Glutamatergic neuron (in vitro differentiated cells): ENCODE measurements at places on chromosomes 1 and 21. TPM values are rescaled to one million over a fixed set of nuclear protein-coding genes. Genes with fewer than 3 reads are reported as not detected.
A peak's percentile ranks its signal among the peaks of the same experiment; 100 is the strongest.

GRCh38 chr1:43557744-43558245 is 27.1 kb downstream of the PTPRF start:
- H3K27ac ChIP-seq: peak overlapping the region; percentile 28
- peak overlapping the region; percentile 30 for H3K4me3 ChIP-seq
- H3K4me1 ChIP-seq: peaks cover 10% of the 10 kb centered on the region
- peaks cover 5% of the 10 kb centered on the region for H3K36me3 ChIP-seq
- H3K27me3 ChIP-seq: peaks cover 7% of the 10 kb centered on the region

GRCh38 chr1:180527101-180527669 is 24.8 kb upstream of the ACBD6 start:
- no peak for DNase-seq
- no peaks in the 10 kb centered on the region for H3K27me3 ChIP-seq
- H3K4me1 ChIP-seq: peaks cover 6% of the 10 kb centered on the region
- H3K4me3 ChIP-seq: no peak overlapping the region

DNA sequence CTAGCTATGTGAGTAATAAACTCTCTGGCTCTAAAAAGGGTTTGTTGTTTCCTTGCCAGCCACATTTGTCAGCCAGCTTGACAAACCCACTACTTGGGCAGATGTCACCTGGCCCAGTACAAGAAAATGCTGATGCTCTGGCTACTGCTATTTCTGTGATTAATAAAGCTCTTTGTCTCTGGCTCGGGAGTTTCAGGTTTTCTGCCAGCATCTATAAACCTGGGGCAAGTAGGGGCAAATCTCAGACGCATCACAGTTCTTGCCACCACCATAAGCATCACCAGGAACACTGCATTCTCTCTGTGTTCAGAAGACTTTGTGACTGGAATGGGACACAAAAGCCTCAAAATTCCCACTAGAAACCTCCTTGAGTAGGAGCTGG is 2.5 kb downstream of the ITLN2 start:
- H3K36me3 ChIP-seq: no peaks in the 10 kb centered on the region
- H3K27ac ChIP-seq: no peak overlapping the region
- peaks cover 4% of the 10 kb centered on the region for H3K27me3 ChIP-seq
- no peak overlapping the region for H3K4me3 ChIP-seq

GRCh38 chr1:68777851-68778250 is 281.0 kb upstream of the DEPDC1 start:
- peaks cover 10% of the 10 kb centered on the region for H3K36me3 ChIP-seq
- H3K27me3 ChIP-seq: no peaks in the 10 kb centered on the region
- no peaks in the 10 kb centered on the region for H3K4me1 ChIP-seq
- H3K4me3 ChIP-seq: no peak overlapping the region
- DNase-seq: no peak

- no peak for DNase-seq
- no peaks in the 10 kb centered on the region for H3K27me3 ChIP-seq
Observed at GRCh38 chr1:192395211-192395610, 78.4 kb downstream of the RGS21 start.

DNA sequence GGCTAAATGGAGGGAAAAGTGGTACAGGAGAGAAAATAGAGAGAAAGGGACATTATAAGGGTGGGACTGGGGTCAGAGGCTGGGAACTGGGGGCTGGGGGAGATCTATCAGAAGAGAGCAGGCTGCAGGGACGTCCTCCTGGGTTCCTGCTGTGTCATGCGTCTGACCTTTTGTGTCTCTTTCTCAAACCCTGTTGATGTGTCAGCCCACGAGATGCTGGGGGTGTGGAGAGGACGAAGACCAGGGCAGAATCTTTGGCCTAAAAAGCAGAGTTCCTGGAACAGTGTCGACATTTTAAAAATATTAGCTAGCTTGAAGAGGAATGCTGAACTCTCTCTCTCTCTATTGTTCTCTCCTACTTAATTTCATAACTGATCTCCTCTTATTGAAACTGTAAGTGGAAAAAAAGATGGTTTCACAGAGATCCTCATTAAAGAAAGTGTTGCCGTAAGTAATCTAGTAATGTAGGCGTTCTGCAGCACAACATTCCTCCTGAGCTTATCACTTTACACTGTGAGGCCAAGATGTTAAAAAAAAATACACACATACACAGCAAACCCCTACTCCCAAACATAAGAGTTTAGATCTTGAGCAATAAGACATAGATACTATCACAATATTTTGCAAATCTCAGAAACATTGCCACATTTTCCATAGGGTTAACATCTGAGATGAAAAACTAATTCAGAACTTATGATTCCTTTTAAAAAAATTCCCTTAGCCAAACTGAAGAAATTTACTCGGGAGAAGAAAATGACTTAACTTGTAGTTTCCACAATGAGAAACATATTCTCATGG is 52.6 kb downstream of the RUNX1 start:
- H3K4me3 ChIP-seq: no peak overlapping the region
- no peak for DNase-seq
- no peak overlapping the region for H3K27ac ChIP-seq

DNA sequence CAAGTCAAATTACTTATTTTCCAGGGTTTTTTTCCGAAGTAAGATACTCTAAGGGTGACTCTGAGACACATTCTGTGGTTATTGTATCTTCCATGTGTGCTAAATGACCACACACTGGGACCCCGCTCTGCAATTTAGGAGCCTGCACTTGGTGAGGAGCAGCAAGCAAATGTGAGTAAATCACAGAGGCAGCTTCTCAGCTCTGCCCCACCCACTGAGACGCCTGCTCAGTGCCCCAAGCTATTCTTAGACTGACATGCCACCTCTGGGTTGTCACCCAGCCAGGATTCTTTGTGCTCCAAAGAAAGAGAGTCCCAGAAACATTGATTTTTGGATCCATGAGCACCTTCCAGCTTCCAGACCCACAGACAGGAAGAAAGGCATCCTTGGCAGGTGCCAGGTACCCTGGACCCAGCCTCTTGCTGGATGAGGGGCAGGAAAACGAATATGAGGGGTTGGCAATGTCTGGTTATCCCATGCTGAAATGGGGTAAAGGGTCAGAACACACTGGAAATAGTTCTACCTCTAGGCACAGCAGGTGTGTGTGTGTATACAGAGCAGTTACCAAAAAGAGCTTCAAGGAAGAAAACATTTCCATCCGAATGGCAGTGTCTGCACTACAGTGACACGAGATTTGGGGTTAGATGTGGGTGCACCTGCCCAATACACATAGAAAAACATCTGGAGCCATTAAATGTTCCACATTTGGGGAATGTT is 41.2 kb downstream of the TNR start:
- H3K27me3 ChIP-seq: peaks cover 4% of the 10 kb centered on the region
- no peaks in the 10 kb centered on the region for H3K4me1 ChIP-seq
- no peak overlapping the region for H3K27ac ChIP-seq
- DNase-seq: no peak
- H3K4me3 ChIP-seq: no peak overlapping the region

- no peaks in the 10 kb centered on the region for H3K36me3 ChIP-seq
- peaks cover 20% of the 10 kb centered on the region for H3K4me1 ChIP-seq
- no peak overlapping the region for H3K4me3 ChIP-seq
- no peak for DNase-seq
- H3K27ac ChIP-seq: no peak overlapping the region
Observed at GRCh38 chr1:215201283-215201682, 118.7 kb downstream of the KCNK2 start.

GRCh38 chr21:45818904-45819285 is 162.7 kb upstream of the COL6A1 start:
- no peak for DNase-seq
- no peaks in the 10 kb centered on the region for H3K36me3 ChIP-seq
- peaks cover 5% of the 10 kb centered on the region for H3K27me3 ChIP-seq
- H3K4me3 ChIP-seq: no peak overlapping the region

DNA sequence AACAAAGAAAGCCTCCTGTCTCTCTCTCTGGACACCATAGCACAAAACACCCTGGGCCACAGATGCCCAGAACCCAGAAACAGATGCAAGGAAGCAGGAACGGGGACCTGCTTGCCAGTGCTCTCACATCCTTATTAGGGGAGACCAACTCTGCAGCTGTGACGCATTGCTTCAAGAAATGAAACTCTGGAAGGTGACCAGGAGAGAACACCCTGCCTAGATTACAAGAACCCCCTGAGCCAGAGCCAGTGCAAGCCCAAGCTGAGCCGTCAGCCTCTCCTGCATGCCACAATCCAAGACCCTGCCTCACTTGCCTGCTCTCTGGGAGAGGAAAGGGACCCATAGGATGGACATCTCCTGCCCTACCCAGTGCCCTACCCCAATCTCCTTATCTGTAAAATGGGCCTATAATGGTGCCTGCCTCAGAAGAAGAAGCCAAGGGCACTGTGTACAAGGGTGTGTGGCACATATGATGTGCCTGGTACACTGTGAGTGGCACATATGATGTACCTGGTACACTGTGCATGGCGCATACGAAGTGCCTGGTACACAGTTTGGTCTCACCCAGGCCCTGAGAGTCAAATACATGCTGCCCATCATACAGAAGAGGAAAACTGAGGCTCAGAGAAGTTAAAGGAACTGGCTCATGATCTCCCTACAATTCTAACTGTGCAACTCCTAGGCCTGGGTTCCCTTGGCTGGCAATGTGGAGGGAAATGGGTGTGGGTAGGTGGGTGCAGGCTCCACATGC is 16.8 kb upstream of the FAM131C start:
- peaks cover 6% of the 10 kb centered on the region for H3K27me3 ChIP-seq
- no peaks in the 10 kb centered on the region for H3K4me1 ChIP-seq
- no peak overlapping the region for H3K4me3 ChIP-seq
- DNase-seq: no peak

GRCh38 chr1:18727956-18728355 is 97.3 kb downstream of the PAX7 start:
- no peak overlapping the region for H3K27ac ChIP-seq
- peaks cover 38% of the 10 kb centered on the region for H3K4me1 ChIP-seq
- DNase-seq: no peak
- H3K4me3 ChIP-seq: no peak overlapping the region
- H3K36me3 ChIP-seq: no peaks in the 10 kb centered on the region

DNA sequence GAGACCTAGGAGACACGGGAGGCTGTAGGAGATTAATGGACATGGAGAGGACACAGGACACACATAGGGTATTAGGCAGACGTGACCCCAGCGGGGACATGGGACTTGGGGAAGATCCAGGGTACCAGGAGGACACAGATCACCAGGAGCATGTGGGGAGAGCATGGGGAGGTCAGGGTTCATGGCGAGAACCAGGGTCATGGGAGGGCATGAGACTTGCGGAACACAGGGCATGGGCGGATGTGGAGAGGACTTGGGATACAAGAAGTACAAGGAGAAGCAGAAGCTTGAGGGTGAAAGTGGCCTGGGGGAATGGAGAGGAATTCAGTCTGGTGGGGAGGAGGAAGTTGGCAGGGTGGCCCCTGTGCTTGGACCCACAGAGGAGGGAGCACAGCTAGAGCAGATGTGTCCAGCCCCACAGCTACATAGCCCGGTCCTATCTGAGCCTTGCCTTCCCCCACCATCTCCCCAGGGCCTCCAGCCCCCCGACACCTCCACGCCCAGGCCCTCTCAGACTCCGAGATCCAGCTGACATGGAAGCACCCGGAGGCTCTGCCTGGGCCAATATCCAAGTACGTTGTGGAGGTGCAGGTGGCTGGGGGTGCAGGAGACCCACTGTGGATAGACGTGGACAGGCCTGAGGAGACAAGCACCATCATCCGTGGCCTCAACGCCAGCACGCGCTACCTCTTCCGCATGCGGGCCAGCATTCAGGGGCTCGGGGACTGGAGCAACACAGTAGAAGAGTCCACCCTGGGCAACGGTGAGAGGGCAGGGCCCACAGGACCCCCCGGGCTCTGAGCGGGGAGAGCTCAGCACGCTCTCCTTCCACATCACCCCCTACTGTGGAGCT is 12.1 kb downstream of the TIE1 start:
- H3K36me3 ChIP-seq: peaks cover 6% of the 10 kb centered on the region
- H3K4me3 ChIP-seq: no peak overlapping the region
- H3K4me1 ChIP-seq: peaks cover 20% of the 10 kb centered on the region
- peaks cover 7% of the 10 kb centered on the region for H3K27me3 ChIP-seq

- H3K36me3 ChIP-seq: no peaks in the 10 kb centered on the region
- no peaks in the 10 kb centered on the region for H3K27me3 ChIP-seq
- no peak overlapping the region for H3K27ac ChIP-seq
- H3K4me3 ChIP-seq: no peak overlapping the region
Observed at GRCh38 chr21:32710069-32710784, 17.6 kb downstream of the SYNJ1 start.

- H3K4me1 ChIP-seq: no peaks in the 10 kb centered on the region
- no peak overlapping the region for H3K4me3 ChIP-seq
- no peaks in the 10 kb centered on the region for H3K27me3 ChIP-seq
- no peaks in the 10 kb centered on the region for H3K36me3 ChIP-seq
- DNase-seq: no peak
Observed at GRCh38 chr1:158691907-158692306, 5.4 kb upstream of the SPTA1 start.

- peaks cover 8% of the 10 kb centered on the region for H3K36me3 ChIP-seq
- H3K27me3 ChIP-seq: no peaks in the 10 kb centered on the region
- H3K4me1 ChIP-seq: no peaks in the 10 kb centered on the region
Observed at GRCh38 chr1:43779805-43780403, 72.6 kb downstream of the ST3GAL3 start.

DNA sequence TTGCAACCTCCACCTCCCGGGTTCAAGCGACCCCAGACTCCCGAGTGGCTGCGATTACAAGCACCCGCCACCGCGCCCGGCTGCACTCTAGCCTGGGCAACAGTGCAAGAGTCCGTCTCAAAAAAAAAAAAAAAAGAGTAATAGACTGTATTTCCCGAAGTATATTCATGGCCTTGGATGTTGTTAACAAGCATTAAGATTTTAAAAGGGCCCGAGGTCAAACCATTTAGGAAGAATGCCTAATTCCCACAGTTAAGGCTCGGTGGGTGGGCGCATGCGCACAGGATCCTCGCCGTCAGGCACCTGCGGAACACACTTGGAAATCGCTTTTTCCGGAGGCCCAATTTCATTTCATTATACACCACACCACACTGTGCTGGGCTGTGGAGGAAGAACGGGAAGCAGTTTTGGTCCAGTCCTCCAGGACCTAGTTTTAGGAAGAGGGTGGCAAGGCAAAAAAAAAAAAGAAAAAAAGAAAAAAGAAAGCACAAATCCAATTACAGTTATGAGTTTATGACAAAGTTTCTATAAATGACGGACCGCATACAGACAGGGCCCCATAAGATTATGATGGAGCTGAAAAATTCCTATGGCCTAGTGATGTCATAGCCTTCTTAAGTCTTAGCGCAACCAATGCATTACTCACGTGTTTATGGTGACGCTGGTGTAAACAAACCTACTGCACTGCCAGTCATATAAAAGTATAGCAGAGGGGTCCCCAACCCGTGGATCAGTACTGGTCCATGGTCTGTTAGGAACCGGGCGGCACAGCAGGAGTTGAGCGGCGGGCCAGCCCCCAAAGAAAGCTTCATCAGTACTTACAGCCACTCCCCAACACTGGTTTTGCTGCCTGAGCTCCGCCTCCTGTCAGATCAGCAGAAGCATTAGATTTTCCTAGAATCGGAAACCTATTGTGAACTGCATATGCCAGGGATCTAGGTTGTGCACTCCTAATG is 38.2 kb downstream of the H3-3A start:
- no peak overlapping the region for H3K27ac ChIP-seq
- H3K4me3 ChIP-seq: peak overlapping the region; percentile 83
- peaks cover 5% of the 10 kb centered on the region for H3K36me3 ChIP-seq
- peaks cover 11% of the 10 kb centered on the region for H3K4me1 ChIP-seq

Gene SKI
- total RNA-seq: 143 TPM

Gene SPRR2G
- total RNA-seq: not detected

Gene SNX7
- total RNA-seq: 20.3 TPM

Gene NR1I3
- total RNA-seq: not detected

Gene HDGF
- total RNA-seq: 147 TPM

Gene CCDC181
- 1.1 TPM for total RNA-seq

Gene MTARC1
- 22.0 TPM for total RNA-seq

Gene GRHL3
- total RNA-seq: 0.37 TPM

Gene LCE1B
- total RNA-seq: not detected

Gene ESRRG
- total RNA-seq: 9.0 TPM

Gene ATXN7L2
- 54.9 TPM for total RNA-seq

Gene TSPEAR
- not detected for total RNA-seq

Gene ESPN
- total RNA-seq: 25.7 TPM

Gene PALMD
- 5.1 TPM for total RNA-seq
